Endodermal cell (in vitro differentiated cells): ENCODE measurements at places on chromosomes 1 and 21.

DNA sequence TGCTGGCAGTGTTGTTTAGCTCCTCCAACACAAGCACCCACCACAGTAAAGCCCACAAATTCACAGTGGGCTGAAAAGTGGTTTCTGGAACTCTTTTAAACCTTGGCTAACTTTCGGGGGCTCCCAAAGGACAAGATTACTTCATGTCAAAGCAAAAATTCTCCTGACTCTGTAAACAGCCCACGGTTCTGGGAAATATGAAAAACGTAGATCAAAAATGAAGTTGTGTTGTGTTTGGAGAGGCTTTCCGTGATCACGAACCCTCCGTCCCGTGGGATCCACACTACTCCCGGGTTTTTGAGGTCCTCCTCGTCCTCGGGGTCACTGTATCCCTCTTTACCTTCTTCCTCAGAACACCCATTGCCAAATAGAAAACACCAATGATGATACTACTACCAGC is 159.0 kb upstream of the RUNX1 start:
- H3K4me3 ChIP-seq = no peak overlapping the region
- H3K27ac ChIP-seq = no peak overlapping the region
- no peak for DNase-seq
- no peaks in the 10 kb centered on the region for H3K4me1 ChIP-seq

- no peaks in the 10 kb centered on the region for H3K4me1 ChIP-seq
- DNase-seq = no peak
- H3K27me3 ChIP-seq = no peaks in the 10 kb centered on the region
- H3K36me3 ChIP-seq = no peaks in the 10 kb centered on the region
Observed at GRCh38 chr1:185368313-185368855, 51.3 kb upstream of the IVNS1ABP start.

DNA sequence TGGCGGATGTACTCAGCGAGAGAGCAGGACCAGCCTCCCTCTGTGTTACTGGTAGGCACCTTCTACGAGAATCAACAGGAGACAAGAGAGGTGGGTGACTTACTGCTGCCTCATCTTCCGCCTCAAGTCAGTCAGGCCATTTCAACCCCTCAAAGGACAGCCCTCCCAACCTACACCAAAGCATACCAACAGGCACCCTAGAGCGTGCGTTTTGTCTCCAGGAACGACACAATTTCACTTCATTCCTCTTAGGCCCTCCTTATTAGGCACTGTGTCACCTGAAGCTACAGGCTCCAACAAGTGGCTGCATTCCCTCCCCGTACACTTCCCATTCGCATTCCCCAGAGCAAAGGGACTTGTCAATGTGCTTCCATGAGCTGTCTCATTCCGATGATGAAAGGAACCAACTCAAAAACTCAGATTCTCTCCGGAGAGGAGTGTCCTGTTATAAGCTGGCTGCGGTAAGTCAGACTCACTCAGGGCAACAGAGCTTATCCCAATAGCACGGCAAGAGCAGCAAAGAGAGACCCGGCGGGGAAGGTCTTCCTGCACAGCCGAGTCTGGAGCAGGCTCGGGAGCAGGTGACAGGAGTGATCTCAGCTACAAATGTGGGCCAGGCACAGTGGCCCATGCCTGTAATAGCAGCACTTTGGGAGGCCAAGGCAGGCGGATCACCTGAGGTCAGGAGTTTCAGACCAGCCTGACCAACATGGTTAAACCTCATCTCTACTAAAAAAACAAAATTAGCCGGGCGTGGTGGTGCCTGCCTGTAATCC is 120.6 kb upstream of the IFFO2 start:
- no peak for DNase-seq
- H3K27me3 ChIP-seq = no peaks in the 10 kb centered on the region
- H3K36me3 ChIP-seq = peaks cover 91% of the 10 kb centered on the region
- no peaks in the 10 kb centered on the region for H3K4me1 ChIP-seq

DNA sequence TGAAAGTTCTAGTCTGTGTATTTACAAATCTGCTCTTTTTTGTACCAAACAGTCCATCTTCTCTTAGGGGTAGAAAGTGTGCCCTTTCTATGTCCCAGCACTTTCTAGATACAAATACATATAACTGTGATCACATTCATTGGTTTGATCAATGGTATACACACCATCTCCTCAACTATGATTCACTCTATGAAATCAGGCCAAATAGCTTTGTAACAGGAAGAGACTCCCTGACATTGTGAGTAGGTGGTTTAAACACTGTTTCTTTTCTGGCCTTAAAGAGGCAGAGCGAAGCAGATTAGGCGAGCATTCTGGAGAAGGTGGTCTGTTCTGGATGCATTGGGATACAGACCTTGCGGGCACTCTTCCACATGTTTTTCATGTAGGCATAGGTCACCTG is 39.3 kb upstream of the EXOSC10 start:
- DNase-seq = no peak
- H3K4me3 ChIP-seq = no peak overlapping the region
- no peaks in the 10 kb centered on the region for H3K4me1 ChIP-seq
- H3K36me3 ChIP-seq = peaks cover 74% of the 10 kb centered on the region
- H3K27ac ChIP-seq = no peak overlapping the region
- H3K27me3 ChIP-seq = no peaks in the 10 kb centered on the region

DNA sequence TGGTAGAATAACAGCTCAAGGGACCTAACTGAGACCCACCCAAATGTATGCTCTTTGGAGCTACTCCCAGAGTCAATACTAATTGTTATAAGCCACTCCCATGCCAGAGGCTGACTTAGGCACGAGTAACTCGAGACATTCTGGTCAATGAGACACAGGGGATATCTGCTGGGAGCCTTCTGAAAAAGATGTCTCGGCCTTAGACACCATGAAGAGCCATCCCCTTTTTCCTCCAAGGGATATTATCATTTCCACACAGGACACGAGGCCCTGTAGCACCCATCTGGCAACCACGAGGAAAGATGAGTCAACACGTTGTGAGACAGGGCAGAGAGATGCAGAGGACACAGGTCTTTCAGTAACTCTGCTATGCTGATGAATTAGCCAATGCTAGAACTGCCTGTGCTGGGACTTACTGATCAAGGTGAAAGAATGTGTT is 30.7 kb downstream of the ITPKB start:
- peaks cover 21% of the 10 kb centered on the region for H3K36me3 ChIP-seq
- peak overlapping the region; percentile 59 for H3K27ac ChIP-seq
- DNase-seq = no peak
- no peak overlapping the region for H3K4me3 ChIP-seq
- H3K4me1 ChIP-seq = peaks cover 3% of the 10 kb centered on the region

GRCh38 chr1:150808846-150809245 is 786 bp upstream of the CTSK start:
- H3K4me1 ChIP-seq = peaks cover 17% of the 10 kb centered on the region
- no peak for DNase-seq
- peaks cover 39% of the 10 kb centered on the region for H3K36me3 ChIP-seq
- no peaks in the 10 kb centered on the region for H3K27me3 ChIP-seq
- H3K27ac ChIP-seq = no peak overlapping the region
- H3K4me3 ChIP-seq = no peak overlapping the region

GRCh38 chr21:25639551-25640201 is 618 bp downstream of the JAM2 start:
- peak overlapping the region; percentile 99 for H3K27ac ChIP-seq
- no peaks in the 10 kb centered on the region for H3K36me3 ChIP-seq
- H3K4me1 ChIP-seq = no peaks in the 10 kb centered on the region
- H3K27me3 ChIP-seq = peaks cover 62% of the 10 kb centered on the region
- DNase-seq = peak; percentile 90

DNA sequence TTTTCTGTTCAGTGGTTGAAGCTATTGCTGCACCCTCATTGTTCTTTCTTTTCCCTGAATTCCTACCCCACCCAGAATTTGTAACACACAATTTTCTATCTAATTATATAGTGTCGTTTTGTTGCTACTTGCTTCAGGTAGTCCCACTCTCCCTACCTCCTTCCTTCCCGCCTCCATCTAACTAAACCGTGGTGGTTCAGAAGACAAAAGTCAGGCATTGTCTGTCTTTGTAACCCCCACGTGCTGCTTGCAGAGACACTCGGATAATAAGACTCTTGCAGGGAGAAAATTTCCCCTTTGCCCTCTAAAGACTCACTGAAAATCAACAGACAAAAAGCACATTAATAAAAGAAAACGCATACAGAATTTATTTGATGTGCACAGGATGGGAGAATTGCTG is 46.2 kb upstream of the BTG3 start:
- H3K4me3 ChIP-seq = no peak overlapping the region
- DNase-seq = no peak
- no peaks in the 10 kb centered on the region for H3K27me3 ChIP-seq

- no peak overlapping the region for H3K27ac ChIP-seq
- no peaks in the 10 kb centered on the region for H3K36me3 ChIP-seq
- peaks cover 19% of the 10 kb centered on the region for H3K4me1 ChIP-seq
- DNase-seq = no peak
Observed at GRCh38 chr1:67733681-67734322, 48.8 kb downstream of the GADD45A start.

DNA sequence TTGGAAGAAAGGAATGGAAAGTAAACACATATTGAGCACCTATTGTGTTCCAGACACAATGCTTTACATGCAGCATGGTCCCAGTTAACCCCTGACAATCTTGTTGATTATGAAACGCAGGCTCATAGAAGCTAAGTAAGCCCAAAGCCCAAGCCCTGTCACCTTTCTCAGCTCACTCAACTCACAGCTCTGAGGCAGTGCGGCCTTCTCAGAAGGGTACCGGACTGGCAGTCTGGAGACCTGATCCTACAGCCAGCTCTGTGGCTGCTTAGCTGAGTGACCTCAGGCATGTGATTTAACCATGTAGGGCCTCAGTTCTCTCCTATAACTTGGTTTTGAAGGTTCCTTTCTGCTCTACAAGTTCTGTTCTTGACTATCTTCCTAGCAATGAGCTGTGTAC is 464 bp upstream of the RNASEL start:
- no peak for DNase-seq
- H3K27ac ChIP-seq = no peak overlapping the region
- H3K4me1 ChIP-seq = peaks cover 3% of the 10 kb centered on the region
- no peaks in the 10 kb centered on the region for H3K36me3 ChIP-seq
- no peaks in the 10 kb centered on the region for H3K27me3 ChIP-seq
- no peak overlapping the region for H3K4me3 ChIP-seq

DNA sequence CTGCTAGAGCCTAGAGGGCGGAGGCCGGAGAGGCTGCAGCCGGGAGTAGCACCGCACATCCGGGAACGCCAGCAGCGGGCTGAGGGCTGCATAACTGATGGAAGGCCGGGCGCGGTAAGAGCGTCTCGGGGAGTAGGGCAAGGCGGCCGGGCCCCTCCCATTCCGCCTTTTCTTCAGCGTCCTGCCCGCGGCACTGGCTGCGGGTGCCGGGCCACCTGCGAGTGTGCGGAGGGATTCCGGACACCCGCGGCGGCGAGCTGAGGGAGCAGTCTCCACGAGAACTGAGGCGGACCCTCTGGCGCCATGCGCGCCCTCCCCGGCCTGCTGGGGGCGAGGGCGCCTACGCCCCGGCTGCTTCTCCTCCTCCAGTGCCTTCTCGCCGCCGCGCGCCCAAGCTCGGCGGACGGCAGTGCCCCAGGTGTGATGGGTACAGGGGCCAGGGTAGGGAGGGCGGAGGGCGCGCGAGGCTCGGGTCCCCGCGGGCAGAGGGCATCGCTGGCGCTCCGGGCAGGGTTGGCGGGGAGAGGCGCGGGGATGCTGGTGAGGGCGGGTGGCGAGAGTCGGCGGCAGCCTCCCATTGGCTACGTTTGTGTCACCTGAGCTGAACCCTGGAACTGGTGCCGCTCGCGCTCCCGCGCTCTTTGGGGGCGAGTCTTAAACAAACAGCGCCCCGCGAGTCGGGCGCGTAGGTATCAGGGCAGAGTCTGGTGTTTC is 334.4 kb downstream of the SRGAP2C start:
- H3K4me1 ChIP-seq = no peaks in the 10 kb centered on the region
- peak overlapping the region; percentile 81 for H3K4me3 ChIP-seq
- H3K27me3 ChIP-seq = no peaks in the 10 kb centered on the region
- H3K36me3 ChIP-seq = no peaks in the 10 kb centered on the region
- H3K27ac ChIP-seq = no peak overlapping the region
- DNase-seq = peak; percentile 93

GRCh38 chr1:201383647-201384405 is 6.3 kb upstream of the TNNT2 start:
- H3K36me3 ChIP-seq = no peaks in the 10 kb centered on the region
- DNase-seq = no peak
- H3K4me3 ChIP-seq = no peak overlapping the region
- no peaks in the 10 kb centered on the region for H3K27me3 ChIP-seq
- H3K4me1 ChIP-seq = no peaks in the 10 kb centered on the region
- H3K27ac ChIP-seq = no peak overlapping the region

DNA sequence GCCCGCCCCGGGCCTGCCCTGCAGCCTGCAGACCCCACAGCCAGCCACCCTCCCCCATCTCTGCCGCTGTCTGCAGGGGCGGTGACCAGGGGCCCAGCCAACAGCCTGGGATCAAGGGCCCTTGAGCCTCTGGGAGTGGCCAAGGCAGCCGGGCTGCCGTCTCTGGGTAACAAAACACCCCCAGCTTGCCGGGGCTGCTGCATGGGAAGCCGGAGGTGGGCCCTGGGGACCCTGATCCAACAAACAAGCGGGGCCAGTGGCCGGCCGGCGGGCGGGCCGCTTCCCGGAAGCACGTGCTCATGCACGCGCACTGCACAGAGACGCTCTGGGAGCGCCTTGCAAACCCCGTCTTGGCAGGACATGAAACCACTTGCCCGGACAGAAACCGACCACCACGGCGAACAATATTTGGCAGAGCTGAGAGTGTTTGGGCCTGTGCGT is 13.2 kb downstream of the MEGF6 start:
- DNase-seq = peak; percentile 62
- H3K27ac ChIP-seq = peak overlapping the region; percentile 72
- no peaks in the 10 kb centered on the region for H3K4me1 ChIP-seq
- H3K36me3 ChIP-seq = no peaks in the 10 kb centered on the region
- H3K27me3 ChIP-seq = no peaks in the 10 kb centered on the region
- no peak overlapping the region for H3K4me3 ChIP-seq

DNA sequence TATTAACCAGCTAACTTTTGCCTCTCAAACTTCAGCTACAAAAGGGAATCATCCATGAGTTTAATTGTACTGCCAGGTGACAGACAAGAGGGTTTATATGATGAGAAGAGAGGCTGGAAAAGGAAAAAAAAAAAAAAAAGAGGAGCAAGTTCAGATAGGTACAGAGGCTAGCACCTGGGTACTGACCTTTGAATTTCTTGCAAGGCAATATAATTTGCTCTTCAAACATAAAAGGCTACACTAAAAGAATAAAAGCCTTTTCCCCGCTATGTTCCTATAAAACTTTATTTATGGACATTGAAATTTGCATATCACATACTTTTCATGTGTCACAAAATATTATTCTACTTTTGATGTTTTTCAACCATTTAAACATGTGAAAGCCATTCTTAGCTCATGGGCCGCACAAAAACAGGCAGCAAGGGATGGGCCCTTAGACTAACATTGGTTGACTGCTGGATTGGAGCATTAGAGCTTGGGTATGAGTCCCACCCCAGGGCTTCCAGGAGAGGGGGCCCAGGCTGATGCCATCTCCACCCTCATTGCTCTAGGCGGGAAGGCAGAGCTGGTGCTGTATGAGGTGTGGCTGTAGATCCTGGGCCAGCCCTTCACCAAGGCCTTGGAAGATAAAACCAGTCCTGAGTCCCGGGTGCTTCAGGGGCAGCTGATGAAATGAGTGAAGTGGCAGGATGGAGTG is 44.3 kb downstream of the ATP1B1 start:
- DNase-seq = no peak
- H3K4me1 ChIP-seq = peaks cover 2% of the 10 kb centered on the region
- no peaks in the 10 kb centered on the region for H3K27me3 ChIP-seq
- no peak overlapping the region for H3K4me3 ChIP-seq
- H3K36me3 ChIP-seq = no peaks in the 10 kb centered on the region
- H3K27ac ChIP-seq = no peak overlapping the region

GRCh38 chr1:175163702-175164101 is 28.9 kb downstream of the KIAA0040 start:
- no peak overlapping the region for H3K4me3 ChIP-seq
- no peaks in the 10 kb centered on the region for H3K27me3 ChIP-seq
- no peak for DNase-seq
- no peaks in the 10 kb centered on the region for H3K4me1 ChIP-seq

- no peaks in the 10 kb centered on the region for H3K4me1 ChIP-seq
- H3K27ac ChIP-seq = no peak overlapping the region
- H3K27me3 ChIP-seq = peaks cover 11% of the 10 kb centered on the region
Observed at GRCh38 chr1:226119169-226119568, 56.7 kb downstream of the H3-3A start.
